ENCODE measurements at places on chromosomes 3 and 15.

GRCh38 chr3:146590521-146590920 is 14.6 kb downstream of the PLSCR5 start:
- no peak for DNase-seq

GRCh38 chr3:119703820-119704531 is 1.2 kb downstream of the CFAP91 start:
- DNase-seq, result no peak

DNA sequence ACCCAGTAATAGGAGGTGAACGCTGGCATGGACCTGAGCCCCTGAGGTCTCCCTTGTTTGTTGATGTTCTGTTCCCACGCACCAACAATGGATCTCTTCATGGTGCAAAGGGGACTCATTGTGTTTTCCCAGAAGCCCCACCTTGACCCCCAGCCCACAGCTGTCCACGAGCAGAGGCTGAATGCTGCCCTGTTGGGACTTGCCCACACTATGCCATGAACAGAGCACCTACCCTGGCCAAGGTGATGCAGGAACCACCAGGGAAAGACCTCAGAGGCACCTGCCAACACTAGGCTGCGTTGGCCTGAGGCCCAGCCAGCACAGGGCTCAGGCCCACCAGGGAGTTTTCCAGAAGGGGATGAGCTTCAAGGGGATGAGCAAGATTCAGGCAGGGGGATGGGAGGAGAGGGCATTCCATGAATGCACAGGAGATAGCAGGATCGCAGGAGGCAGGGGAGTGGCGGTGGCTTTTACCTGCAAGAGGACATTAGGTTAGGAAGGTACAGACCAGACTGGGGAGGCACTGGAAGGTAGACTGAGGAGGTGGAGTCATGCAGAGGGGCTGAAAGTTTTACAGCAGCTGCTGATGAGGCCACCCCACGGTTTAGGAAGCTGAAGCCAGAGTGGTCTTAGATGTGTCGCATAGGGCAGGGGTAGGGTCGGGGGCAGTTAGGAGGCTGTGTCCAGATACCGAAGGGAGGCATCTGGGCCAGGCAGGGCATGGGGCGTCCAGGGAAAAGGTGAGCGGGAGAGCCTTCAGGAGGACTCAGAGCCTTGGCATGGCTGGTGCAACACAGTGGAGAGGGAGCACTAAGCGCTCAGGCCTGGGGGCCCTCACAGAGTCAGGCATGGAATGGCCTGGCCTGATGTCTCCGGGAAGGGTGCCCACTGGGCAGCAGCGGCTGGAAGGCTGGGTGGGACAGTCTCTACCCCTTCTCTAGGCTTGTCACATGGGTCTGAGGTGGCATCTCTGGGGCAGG is 4.0 kb upstream of the PHGR1 start:
- DNase-seq, result no peak

- no peak for DNase-seq
Measured at GRCh38 chr3:102904629-102905028, 469.8 kb downstream of the ZPLD1 start.

- no peak for DNase-seq
Measured at GRCh38 chr3:126828306-126828705, 124.3 kb downstream of the CHCHD6 start.

DNA sequence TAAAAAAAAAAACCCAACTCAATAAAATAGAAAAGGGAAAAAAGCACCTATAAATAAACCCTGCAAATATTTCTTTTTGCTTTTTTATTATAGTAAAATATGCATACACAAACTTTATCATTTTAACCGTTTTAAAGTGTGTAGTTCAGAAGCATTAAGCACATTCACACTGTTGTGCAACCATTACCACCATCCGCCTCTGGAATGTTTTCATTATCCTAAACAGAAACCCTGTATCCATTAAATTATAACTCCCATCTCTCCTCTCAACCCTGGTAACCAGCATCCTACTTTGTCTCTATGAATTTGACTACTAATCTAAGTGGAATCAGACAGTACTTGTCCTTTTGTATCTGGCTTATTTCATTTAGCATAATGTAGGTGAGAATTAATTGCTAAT is 15.0 kb downstream of the CDCP1 start:
- no peak for DNase-seq

GRCh38 chr3:195763076-195763830 is 42.5 kb downstream of the MUC20 start:
- DNase-seq, result no peak

- DNase-seq, result no peak
Measured at GRCh38 chr15:85625856-85626255, 168.9 kb downstream of the KLHL25 start.

DNA sequence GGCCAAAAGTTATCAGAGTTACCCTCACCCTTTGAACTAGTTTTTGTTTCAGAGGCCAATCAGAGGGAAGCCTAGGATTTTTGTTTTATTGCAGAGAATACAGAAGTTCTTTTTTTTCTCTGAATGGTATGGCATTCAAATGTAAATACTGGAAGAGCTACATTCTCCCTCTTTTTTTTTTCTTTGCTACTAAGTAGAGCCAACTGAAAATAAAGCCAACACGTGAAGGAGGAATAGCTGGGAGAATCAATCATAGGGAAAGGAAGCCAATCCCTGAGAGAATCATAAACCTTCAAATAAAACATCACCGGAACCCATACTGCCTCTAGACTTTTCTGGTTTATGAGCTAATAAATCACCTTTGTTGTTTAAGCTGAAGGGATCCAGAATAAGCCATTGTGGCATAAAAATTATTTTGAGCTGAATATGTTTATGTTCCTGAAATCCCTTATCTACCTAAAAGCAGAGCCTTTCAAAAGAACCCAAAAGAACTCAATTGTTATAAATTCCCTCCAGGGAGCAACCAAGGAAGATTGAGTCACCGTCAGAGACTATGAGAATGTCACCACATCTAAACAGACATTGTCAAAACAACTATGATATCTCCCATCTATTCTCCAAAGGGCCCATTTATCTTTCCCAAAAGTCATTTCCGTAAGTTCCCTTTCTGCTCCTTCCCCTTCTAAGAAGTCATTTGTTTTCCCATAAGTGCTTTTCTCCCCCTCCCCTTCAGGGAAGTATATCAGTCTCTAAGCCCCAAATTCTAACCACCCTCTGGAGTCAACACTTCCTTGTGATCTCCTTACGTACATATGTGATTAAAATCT is 3.8 kb upstream of the ZNF280D start:
- no peak for DNase-seq

- no peak for DNase-seq
Measured at GRCh38 chr3:12986986-12987385, 86.2 kb downstream of the IQSEC1 start.

DNA sequence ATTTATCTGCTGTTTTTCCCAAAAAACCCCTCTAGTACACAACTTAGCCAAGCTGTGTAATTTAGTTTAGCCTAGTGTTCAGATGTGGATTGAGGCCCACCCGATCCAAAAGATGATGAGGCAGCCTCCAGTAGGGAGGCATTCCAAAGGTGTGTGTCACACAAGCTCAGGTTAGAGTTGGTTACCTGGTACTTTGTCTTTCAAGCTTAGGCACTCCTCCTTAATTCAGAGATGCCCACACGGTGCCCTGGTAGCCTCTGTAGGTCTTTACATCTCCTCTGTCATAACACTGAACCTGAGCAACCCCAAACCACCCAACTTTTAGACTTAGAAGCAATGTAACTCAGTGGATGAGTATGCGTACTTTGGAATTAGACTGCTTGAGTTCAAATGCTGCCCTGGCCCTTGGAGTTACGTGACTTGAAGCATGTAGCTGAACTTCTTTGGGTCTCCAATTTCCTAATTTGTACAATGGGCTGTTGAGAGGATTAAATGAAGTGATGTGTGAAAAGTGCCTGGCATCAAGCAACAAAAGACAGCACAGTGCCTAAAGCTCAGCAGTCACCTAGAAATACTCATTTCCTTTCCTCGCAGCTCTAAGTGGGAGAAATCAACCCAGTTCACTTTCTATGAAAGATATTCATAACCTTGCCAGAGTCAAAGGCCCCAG is 284.6 kb upstream of the RARB start:
- no peak for DNase-seq

DNA sequence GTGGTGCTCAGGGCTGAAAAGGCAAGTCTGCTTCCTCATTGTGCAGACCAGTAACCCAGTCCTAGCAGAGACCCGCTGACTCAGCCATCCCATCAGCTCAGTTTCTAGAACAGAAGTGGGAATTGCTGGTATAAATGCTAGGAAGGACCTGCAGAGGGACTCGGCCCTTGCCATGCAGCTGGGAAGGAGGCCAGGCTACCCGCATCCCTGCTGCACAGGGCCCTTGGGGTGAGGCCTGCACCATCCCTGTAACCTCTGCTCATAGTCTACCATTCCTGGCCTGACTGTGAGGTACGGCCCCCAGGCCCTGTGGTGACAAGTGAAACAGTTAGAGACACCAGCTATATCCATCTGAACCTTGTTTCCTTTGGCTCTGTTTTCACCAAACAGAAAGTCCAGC is 23.5 kb downstream of the RAB6B start:
- DNase-seq, result no peak

DNA sequence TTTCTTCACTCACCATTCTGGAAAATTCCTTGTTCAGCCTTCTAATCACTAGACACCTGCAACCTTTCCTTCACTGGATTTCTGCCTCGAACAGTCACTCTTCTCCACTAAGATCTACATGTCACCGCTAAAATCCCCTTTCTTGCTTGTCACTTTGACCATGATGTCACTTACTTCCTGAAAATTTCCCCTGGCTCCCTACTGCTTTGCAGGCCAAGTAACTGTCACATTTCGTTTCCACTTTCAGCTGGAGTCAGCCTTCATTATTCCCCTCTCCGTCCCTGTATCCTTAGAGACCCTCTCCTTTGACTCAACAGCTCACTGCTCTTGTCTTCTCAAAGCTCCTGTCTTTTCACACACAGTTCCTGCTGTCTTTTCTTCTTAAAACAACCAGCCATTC is 15.9 kb downstream of the CHL1 start:
- DNase-seq, result no peak

- DNase-seq, result no peak
Measured at GRCh38 chr15:95758851-95759250, 571.6 kb upstream of the NR2F2 start.

DNA sequence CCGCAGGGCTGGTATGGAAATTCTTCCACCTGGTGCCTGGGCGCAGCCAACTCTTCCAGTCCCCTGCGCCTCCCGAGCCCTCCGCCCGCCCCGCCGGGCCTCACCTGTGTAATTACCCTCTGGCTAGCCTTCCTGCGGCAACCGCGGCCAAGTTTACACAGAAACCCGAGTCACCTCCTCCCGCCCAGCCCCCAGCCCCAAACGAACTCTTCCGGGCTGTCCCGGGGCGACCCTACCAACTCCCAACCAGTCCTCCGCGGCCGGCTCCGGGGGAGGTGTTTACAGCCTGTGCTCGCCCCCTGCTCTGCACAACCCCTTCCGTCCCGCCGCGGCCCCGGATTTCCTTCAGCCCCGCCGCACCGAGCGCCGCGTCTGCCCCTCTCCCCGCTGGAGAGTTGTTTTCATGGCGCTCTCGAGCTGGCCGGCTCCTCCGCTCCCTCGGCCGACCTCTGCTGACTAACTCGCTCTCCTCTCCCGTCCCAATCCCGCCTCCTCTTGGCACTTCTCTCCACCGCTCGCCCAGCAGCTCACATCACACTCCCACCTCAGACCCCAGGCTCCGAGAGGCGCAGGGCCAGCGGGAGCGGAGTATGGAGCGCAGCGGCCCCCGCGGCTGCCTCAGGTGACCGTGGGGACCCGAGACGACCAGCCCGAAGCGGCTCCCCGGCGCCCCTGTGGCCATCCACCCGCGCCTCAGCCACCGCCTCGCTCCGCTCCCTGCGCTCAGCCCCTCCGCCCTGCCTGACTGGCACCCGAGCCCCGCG is 538 bp downstream of the ATOSA start:
- peak; percentile 60 for DNase-seq

DNA sequence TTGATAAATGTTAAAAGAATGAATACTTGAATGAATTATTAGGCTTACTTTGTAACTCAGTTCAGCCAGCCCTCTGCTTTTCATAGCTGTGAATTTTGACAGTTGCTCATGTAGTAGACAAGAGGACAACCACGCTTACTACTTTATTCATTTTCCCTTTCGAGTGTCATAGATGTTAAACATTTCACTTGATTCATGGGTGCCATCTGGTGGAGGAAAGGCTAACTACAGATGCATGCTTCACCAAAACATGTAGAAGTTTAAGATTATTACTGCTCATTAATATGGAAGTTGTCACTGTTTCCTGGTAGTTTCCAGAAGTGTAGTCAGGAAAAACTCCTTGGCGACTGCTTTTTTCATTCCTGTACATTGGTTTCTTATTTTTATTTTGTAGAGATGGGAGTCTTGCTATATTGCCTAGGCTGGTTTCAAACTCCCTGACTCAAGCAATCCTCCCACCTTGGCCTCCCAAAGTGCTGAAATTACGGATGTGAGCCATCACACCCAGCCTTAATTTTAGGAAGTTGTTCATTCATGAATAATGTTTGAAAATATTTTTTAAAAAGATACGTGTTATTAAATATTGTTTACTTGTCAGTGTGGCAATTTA is 163.2 kb downstream of the B3GALNT1 start:
- peak; percentile 19 for DNase-seq
